ENCODE measurements at places on chromosomes 5 and 9.

DNA sequence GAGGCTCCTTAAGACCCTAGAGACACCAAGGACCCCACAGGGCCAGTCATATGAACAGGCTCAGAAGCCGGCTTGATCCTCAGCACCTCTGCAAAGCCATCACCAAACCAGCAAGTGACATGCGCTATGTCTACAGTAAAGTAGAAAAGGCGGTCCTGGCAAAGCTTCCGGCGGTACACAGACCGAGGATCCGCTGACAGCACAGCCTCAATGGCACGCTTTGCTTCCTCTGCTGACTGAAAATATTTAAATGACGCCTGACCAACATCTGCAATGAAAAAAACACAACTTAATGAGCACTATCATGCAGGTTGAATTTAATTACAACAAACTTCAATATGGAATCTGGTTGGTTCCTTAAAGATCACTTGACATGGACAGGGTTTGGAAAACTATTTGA is 17.6 kb downstream of the TRMO start:
- DNase-seq = no peak

DNA sequence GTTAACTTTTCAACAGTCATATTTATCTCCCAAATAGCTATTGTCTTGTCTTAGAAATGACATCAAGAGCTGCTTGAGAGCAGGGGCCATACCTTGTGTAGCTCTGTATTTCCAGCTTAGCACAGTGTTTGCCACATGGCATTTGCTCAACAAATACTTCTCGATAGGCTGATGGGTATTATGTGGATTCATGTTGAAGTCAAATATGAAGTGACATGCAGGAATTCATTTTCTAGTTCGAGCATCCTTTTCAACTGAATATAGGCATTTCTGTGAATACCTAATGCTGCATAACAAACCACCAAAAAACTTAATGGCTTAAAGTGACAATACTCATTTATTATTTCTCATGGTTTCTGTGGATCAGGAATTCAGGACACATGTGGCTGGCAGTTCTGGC is 125.6 kb downstream of the TLE1 start:
- DNase-seq = no peak

DNA sequence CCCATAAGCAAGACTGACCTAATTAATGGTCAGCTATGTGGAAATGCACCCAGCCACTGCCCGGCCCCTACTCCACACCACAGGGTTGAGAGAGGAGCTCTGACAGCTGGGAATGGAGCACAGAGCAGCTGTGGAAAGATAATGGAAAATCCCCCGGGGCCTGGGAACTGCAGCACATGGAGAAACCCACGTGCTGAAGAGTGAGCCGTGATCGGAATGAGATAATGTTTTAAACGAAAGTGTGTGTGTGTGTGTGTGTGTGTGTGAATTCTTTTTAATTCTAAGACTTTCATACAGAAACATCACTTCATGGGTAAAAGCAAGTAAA is 13.1 kb upstream of the SLC12A7 start:
- DNase-seq = peak; percentile 79

DNA sequence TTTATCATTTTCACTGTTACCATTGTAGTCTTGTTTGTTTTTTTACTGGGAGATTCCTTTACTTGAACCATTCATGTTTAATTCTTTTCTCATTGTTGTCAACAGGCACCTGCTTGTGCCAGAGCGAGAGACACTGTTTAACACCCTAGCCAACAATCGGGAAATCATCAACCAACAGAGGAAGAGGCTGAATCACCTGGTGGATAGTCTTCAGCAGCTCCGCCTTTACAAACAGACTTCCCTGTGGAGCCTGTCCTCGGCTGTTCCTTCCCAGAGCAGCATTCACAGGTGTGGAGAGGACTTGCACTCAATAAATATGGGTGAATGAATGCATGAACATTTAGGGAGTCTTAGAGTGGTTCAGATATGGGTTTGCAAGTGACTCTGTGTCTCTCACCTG is 37.5 kb downstream of the NUP214 start:
- DNase-seq = no peak

GRCh38 chr9:93891549-93892310 is 63.4 kb downstream of the BARX1 start:
- DNase-seq = no peak

GRCh38 chr9:123957731-123958130 is 27.8 kb upstream of the DENND1A start:
- DNase-seq = no peak

DNA sequence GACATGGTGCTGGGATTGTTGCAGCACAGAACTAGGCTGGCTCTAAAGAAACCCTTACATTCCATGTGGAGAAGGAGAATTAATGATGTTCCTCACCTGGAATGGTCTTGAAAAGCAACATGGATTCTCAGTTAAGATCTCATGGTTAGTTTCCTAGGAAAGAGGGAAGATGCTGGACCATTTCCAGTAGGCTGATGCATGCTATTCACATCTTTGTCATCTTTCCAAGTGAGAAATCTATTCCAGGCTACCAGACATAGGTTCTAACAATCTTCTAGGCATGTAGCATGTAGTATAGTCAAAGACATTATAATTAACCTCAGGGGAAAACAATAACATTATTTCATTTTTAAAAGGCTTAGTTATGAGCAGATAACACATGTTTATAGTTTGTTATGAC is 44.3 kb downstream of the TMEM252 start:
- DNase-seq = no peak

- no peak for DNase-seq
Measured at GRCh38 chr5:83724001-83724400, 3.3 kb upstream of the HAPLN1 start.

GRCh38 chr9:15522130-15522755 is 11.5 kb upstream of the PSIP1 start:
- no peak for DNase-seq

GRCh38 chr5:72507231-72507906 is at the start of gene ZNF366:
ZNF366 (minus strand) TSS chr5:72507410; CDS start chr5:72461496, 45,914 bp downstream.
- no peak for DNase-seq

DNA sequence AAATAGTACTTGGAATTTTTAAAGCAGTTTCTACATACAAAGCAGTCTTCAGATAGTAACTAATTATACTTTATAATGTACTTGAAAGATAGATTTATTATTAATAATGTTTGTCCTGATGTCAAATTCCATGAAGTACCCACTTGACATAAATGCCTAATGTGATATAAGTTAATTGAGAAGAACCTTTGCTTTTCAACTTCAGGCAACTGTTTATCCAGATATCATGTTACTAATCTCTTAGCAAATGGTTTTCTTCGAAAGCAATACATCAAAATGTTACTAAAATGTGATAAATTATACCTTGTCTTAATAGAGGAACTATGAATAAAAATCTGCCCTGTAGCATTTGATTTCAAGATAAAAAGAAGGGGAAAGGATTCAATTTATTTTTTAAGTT is 146.8 kb upstream of the FBXL17 start:
- no peak for DNase-seq

DNA sequence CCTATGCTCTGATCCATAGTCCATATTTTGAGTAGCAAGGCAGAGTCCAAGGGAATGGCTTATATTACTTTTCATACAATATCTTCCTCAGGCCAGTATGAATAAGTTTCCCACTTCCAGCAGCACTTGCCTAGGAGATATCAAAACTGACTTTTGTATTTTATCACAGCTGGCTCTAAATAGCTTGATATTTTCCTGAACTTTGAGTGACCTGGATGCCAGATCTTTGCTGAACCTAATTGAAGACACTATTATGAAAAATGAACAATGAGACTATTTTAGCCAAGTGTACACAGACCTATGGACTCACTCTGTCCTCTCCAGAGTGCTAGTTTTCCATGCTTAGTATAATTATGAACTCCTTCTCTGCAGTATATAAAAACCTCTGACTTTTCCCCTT is 475.6 kb upstream of the PTGER4 start:
- no peak for DNase-seq

DNA sequence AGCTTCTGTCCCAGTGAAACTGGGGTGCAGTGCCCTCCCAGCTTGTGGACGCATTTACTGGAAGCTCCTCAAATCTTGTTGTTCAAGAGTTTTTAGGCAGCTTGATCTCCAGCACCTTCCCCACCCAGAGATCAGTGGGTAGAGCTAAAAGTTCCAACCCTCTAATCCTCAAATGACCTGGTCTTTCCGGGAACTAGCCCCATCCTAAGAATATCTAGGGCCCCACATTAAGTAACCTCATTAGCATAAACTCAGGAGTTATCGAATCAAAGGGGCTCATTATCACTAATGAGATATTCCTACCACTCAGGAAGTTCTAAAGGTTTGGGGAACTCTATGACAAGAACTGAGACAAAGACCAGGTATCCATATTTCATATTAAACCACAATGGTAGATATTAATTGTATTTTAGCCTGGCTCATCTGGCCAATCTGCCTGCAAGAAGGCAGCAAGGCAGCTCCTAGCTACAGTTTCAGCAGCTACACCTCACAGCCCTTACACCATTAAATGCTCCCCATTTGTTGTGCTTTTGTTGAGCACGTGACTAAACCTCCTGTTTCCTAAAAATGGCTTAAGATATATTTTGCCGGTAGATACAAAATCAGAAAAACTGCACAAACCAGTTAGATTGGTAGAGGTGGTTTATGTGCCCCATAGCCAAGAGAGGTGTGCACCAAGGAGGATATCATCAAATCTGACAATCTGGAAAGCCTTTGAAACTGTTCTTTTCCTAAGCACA is 24.6 kb upstream of the SLC22A5 start:
- no peak for DNase-seq

DNA sequence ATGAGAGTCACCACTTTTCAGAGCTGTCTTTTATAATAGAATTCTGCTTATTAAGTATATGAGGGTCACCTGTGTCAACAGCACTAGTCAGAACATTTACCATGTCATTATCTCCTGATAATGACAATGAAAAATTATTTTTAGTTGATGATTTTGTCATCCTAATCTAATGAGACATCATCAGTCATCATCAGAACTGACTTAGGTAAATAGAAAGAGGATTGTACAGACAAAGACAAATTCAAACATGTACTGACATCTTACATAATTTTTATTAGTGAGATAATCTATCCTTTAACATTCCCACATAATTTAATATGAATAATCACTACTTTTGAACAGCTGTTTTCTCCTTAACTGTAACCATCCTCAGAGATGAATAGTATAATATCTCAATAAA is 22.6 kb downstream of the CDH9 start:
- no peak for DNase-seq

GRCh38 chr5:173618927-173619519 is 2.6 kb upstream of the BOD1 start:
- peak; percentile 48 for DNase-seq

DNA sequence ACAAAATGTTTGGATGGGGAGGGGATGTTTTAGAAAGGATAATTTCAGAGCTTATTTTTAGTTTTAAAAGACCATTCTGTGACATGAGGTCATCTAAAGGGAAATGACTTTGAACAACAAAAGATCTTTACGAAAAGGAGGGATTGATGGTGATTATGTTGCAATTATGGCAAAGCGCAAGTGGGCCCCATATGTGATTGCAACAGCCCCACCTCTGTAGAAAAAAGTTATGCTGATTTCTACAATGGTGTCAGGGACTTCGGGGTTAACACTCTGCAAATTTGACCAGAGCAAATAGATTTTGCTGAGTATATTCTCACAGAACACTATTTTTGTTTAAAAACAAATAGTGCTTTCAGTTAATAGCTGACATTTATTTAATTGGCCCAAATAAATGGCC is 312.8 kb downstream of the NSG2 start:
- DNase-seq = no peak

GRCh38 chr9:95357316-95357715 is 39.8 kb upstream of the FANCC start:
- DNase-seq = no peak

GRCh38 chr9:87714819-87715218 is 11.1 kb upstream of the CTSL start:
- DNase-seq = no peak

GRCh38 chr5:133494923-133495246 is 117.5 kb downstream of the FSTL4 start:
- DNase-seq = no peak

GRCh38 chr9:16023446-16023845 is 470.6 kb downstream of the CCDC171 start:
- no peak for DNase-seq

GRCh38 chr5:36363744-36364143 is 62.0 kb upstream of the RANBP3L start:
- no peak for DNase-seq

- DNase-seq = peak; percentile 47
Measured at GRCh38 chr9:135075234-135076142, 12.0 kb upstream of the OLFM1 start.

- DNase-seq = no peak
Measured at GRCh38 chr5:33340195-33340594, 100.6 kb upstream of the TARS1 start.

DNA sequence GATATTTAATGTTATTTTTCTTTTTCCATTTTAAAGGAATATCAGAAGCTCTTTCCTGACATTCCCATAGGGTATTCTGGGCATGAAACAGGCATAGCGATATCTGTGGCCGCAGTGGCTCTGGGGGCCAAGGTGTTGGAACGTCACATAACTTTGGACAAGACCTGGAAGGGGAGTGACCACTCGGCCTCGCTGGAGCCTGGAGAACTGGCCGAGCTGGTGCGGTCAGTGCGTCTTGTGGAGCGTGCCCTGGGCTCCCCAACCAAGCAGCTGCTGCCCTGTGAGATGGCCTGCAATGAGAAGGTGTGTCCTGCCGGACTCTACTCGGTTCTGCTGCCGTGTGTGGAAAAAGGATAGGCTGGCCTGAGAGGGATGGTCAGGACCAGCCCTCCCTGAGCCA is 24.2 kb downstream of the NANS start:
- no peak for DNase-seq

DNA sequence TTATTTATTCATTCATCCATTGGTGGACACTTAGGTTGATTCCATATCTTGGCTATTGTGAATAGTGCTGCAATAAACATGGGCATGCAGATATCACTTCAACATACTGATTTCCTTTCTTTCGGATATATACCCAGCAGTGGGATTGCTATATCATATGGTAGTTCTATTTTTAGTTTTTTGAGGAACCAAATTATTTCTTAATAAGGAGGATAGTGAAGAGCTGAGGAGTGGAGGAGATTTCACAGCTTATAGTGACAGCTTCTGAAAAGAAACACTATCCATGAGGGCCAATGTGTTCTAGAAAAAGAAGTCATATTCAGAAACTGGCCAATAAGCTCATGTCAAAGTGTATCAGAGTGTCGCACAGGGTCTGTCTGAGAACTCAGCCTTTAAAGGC is 183.3 kb downstream of the SEC61B start:
- no peak for DNase-seq

GRCh38 chr9:37727013-37727412 is 26.6 kb upstream of the TRMT10B start:
- no peak for DNase-seq

DNA sequence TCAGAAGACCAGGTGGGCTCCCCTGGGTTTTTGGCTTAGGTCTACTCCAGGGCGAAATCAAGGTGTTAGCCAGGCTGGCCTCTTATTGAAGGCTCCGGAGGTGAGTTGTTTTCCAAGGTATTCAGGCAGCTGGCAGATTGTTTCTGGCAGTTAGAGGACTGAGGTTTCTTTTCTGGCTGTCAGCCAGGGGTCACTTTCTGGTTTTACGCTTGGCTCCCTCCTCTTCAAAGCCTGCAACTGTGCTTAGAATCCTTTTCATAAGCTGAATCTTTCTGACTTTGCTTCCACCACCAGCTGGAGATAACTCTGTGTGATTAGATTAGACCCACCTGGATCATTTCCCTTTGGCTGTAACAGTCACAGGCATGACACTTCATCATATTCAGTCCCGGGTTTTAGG is 24.6 kb downstream of the RFK start:
- DNase-seq = no peak

All from right hindlimb (tissue), 1 donor.